ENCODE measurements at places on chromosomes 7 and 10.

- H3K4me1 ChIP-seq, result no peaks in the 10 kb centered on the region
- no peaks in the 10 kb centered on the region for H3K36me3 ChIP-seq
- no peak overlapping the region for H3K4me3 ChIP-seq
- no peak for DNase-seq
- no peak overlapping the region for H3K27ac ChIP-seq
- no peaks in the 10 kb centered on the region for H3K27me3 ChIP-seq
Measured at GRCh38 chr7:49638166-49638565, 135.3 kb upstream of the VWC2 start.

- no peak overlapping the region for H3K4me3 ChIP-seq
- no peak for DNase-seq
- no peaks in the 10 kb centered on the region for H3K4me1 ChIP-seq
Measured at GRCh38 chr7:131525820-131526219, 30.6 kb downstream of the PODXL start.

DNA sequence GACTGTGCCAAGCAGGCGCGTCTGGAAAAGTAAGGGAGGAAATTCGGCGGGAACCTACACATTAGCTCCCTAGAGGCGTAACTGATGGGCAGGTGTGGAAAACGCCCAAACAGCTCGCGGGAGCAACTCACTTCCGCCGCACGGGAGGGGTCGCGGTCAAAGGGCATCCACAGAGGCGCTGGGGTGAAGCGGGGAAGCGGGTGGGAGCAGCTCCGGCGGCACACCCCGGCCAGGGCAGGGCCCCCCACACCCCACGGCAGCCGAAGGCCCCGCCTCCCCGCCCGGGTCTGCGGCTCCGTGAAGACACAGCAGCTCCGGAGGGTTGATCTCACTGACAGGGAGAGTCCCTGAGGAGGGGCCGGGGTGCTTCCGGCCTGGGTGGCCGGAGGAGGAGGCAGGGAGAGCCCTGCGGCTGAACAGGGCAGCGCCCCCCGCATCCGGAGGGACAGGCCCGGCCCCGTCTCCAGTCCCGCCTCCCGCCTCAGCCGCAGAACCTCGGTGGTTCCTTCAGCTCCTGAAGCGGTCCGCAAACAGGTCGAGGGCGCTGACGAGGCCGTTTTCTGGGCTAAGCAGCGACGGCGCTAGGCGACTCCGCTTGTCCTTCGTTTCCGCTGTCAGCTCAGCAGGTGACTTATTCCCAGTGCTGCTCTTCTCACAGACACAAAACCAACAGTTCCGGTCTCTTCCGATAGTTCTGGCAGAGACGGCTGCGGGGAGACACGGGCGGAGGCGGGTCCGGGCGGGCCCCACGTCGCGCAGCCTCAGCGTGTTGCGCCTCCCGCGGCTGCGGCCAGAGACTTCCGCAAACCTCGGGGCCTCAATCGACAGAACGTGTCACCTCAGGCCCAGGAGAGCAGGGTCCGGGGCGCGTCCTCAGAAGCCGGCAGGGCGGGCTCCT is 276.1 kb downstream of the DNAJB6 start:
- H3K4me3 ChIP-seq, result peak overlapping the region; percentile 79
- DNase-seq, result peak; percentile 78
- peaks cover 8% of the 10 kb centered on the region for H3K4me1 ChIP-seq
- H3K36me3 ChIP-seq, result no peaks in the 10 kb centered on the region
- no peaks in the 10 kb centered on the region for H3K27me3 ChIP-seq
- peak overlapping the region; percentile 63 for H3K27ac ChIP-seq

GRCh38 chr10:109418795-109419194 is 504.5 kb downstream of the XPNPEP1 start:
- no peak for DNase-seq
- no peak overlapping the region for H3K27ac ChIP-seq
- no peaks in the 10 kb centered on the region for H3K27me3 ChIP-seq
- H3K36me3 ChIP-seq, result no peaks in the 10 kb centered on the region
- H3K4me1 ChIP-seq, result no peaks in the 10 kb centered on the region

- no peaks in the 10 kb centered on the region for H3K36me3 ChIP-seq
- no peak overlapping the region for H3K4me3 ChIP-seq
- H3K27ac ChIP-seq, result no peak overlapping the region
- no peak for DNase-seq
Measured at GRCh38 chr7:100699018-100699417, 5.0 kb upstream of the GIGYF1 start.

GRCh38 chr10:16436367-16436757 is 448 bp upstream of the PTER start:
- H3K4me3 ChIP-seq, result peak overlapping the region; percentile 93
- peaks cover 26% of the 10 kb centered on the region for H3K4me1 ChIP-seq
- peaks cover 7% of the 10 kb centered on the region for H3K36me3 ChIP-seq

DNA sequence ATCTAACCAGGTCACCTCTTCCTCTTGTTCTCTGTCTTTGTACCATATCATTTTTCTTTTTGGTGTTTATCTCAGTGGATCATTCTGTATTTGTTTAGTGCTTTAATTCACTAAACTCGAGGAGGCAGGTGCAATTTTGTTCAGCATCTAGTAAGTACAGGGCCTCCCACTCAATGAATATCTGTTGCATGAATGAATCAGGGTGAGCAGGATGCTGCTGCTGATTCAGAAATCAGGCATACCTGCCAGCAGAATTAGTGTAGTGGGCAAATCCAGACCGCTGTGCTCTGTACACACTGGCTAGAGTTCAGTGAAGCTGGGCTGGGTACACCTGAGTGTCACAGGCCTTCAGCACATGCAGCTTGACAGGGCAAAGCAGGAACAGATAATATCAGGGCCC is 511.9 kb downstream of the SUGCT start:
- DNase-seq, result no peak
- H3K4me1 ChIP-seq, result no peaks in the 10 kb centered on the region
- H3K27me3 ChIP-seq, result no peaks in the 10 kb centered on the region
- H3K4me3 ChIP-seq, result no peak overlapping the region

DNA sequence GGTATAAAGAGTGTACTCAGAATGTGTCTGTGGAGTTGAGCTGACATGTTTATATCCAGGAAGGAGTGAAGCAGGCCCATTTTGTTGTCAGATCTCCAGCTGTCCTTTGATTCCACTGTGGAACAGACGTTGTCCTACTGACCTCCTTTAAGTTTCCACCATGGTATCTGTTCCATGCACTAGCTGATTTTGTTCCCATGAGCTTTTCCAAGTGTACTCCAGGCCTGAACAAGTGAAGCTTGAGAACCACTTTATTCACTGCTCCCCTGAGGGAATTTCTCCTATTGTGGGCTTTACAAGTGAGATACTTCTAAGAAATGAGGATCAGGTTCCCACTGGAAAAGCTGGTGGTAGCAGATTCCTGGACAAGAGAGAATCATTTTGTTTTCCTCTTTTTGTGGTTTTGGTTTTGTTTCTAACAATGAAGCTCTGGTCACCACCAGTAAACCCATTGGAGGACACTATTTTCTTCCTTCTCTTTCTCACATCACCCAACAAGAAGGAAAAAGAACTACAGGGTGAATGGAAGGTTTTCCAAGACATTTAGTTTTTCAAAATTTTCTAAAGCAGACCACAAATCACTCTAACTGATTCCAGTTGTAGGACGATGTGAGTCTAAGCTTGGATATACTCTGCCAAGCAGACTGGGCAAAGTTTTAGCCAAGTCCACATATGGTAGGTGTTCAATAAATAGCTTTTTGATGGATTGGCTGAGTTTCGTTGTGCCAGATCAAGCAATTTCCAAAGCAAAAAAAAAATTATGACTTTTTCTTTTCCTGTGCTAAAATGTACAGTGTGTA is 144.2 kb downstream of the JCAD start:
- no peaks in the 10 kb centered on the region for H3K36me3 ChIP-seq
- H3K4me1 ChIP-seq, result no peaks in the 10 kb centered on the region
- no peaks in the 10 kb centered on the region for H3K27me3 ChIP-seq
- no peak for DNase-seq
- no peak overlapping the region for H3K4me3 ChIP-seq
- no peak overlapping the region for H3K27ac ChIP-seq

- H3K4me3 ChIP-seq, result no peak overlapping the region
- no peak for DNase-seq
- H3K27me3 ChIP-seq, result no peaks in the 10 kb centered on the region
- H3K36me3 ChIP-seq, result no peaks in the 10 kb centered on the region
Measured at GRCh38 chr7:64516451-64516850, 46.4 kb downstream of the ZNF680 start.

GRCh38 chr10:5478694-5479305 is 20.6 kb downstream of the CALML5 start:
- H3K4me1 ChIP-seq, result no peaks in the 10 kb centered on the region
- H3K4me3 ChIP-seq, result no peak overlapping the region

DNA sequence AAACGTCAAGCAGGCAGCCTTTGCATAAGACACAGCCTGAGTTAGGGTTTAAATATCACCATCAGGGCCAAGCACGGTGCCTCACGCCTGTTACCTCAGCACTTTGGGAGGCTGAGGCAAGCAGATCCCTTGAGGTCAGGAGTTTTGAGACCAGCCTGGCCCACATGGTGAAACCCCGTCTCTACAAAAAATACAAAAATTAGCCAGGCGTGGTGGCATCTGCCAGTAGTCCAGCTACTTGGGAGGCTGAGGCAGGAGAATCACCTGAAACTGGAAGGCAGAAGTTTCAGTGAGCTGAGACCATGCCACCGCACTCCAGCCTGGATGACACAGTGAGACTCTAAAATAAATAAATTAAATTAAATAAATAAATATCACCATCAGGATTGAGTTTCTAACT is 33.0 kb downstream of the SRPK2 start:
- H3K4me3 ChIP-seq, result no peak overlapping the region
- H3K4me1 ChIP-seq, result peaks cover 50% of the 10 kb centered on the region
- no peaks in the 10 kb centered on the region for H3K27me3 ChIP-seq

DNA sequence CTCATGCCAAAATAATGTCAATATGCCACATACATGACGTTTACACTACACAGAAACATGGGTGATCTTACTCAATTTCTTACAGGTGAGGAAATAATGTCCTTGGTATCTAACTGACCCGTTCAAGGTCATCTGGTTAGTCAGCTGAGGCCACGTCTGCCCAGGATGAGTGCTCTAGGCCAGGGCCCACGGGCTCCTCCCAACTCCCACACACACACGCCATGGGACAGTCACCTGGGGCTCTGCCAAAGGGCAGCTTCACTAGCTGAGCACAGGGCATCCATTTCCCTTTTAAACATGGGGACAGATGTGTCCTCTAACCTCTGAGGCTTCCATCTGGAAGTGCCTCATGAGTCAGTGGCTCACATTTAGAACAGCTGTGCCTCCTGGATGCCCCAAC is 123.9 kb downstream of the TNS3 start:
- H3K27me3 ChIP-seq, result no peaks in the 10 kb centered on the region
- no peak overlapping the region for H3K27ac ChIP-seq
- no peaks in the 10 kb centered on the region for H3K36me3 ChIP-seq
- H3K4me1 ChIP-seq, result no peaks in the 10 kb centered on the region
- DNase-seq, result no peak

DNA sequence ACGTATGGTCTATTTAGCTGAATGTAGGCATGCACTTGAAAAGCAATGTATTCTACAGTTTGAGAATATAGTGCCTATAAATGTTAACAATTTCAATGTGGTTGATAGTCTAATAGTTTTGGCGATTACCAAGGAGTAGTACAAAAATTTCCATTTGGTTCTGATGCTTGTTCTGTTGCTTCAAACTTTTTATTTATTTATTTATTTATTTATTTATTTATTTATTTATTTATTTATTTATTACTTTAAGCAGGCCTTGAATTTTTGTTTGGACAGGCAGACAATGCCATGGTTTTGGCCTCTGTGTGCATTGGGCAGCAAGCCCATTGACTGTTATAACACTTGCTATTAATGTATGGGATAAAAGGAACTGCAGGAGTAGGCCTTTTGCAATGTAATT is 36.5 kb upstream of the MALRD1 start:
- H3K36me3 ChIP-seq, result no peaks in the 10 kb centered on the region
- DNase-seq, result no peak
- no peak overlapping the region for H3K27ac ChIP-seq
- no peaks in the 10 kb centered on the region for H3K4me1 ChIP-seq
- H3K27me3 ChIP-seq, result no peaks in the 10 kb centered on the region
- no peak overlapping the region for H3K4me3 ChIP-seq

- no peak overlapping the region for H3K4me3 ChIP-seq
- H3K4me1 ChIP-seq, result no peaks in the 10 kb centered on the region
- H3K27ac ChIP-seq, result no peak overlapping the region
- H3K27me3 ChIP-seq, result no peaks in the 10 kb centered on the region
Measured at GRCh38 chr7:116353647-116354046, 143.3 kb downstream of the TES start.

- H3K27ac ChIP-seq, result no peak overlapping the region
- no peaks in the 10 kb centered on the region for H3K4me1 ChIP-seq
- H3K36me3 ChIP-seq, result no peaks in the 10 kb centered on the region
- DNase-seq, result no peak
Measured at GRCh38 chr7:115477193-115477651, 553.3 kb downstream of the TFEC start.

GRCh38 chr7:23268746-23269145 is 22.2 kb downstream of the GPNMB start:
- peaks cover 4% of the 10 kb centered on the region for H3K4me1 ChIP-seq
- H3K36me3 ChIP-seq, result no peaks in the 10 kb centered on the region
- no peaks in the 10 kb centered on the region for H3K27me3 ChIP-seq
- H3K27ac ChIP-seq, result no peak overlapping the region
- DNase-seq, result no peak

DNA sequence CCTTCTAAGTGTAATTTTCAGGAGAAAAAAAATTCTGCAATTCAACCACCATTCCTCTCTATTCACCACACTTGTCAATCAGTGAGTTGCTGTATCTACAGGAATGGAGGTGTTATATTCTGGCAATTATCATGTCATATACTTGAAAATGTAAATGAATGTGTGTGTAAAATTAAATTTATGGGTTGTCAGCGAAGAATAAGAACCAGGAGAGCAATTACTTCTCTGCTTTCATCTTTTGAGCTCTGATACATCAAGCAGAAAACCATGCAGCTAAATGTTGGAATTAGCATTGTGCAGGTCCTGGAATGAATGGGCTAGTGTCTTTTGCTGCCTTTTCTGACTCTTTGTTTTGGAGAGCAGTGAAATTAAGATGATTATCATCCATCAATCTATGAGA is 207.6 kb downstream of the FOXP2 start:
- H3K27me3 ChIP-seq, result no peaks in the 10 kb centered on the region
- H3K4me3 ChIP-seq, result no peak overlapping the region
- DNase-seq, result no peak
- H3K36me3 ChIP-seq, result no peaks in the 10 kb centered on the region
- no peaks in the 10 kb centered on the region for H3K4me1 ChIP-seq

- H3K4me1 ChIP-seq, result no peaks in the 10 kb centered on the region
- H3K27ac ChIP-seq, result no peak overlapping the region
- H3K27me3 ChIP-seq, result no peaks in the 10 kb centered on the region
Measured at GRCh38 chr10:70084189-70084588, 31.5 kb downstream of the MACROH2A2 start.
